ENCODE measurements at places on chromosomes 2 and 18. TPM values are rescaled to one million over a fixed set of nuclear protein-coding genes. Genes with fewer than 3 reads are reported as not detected.

Gene VSNL1
- total RNA-seq: not detected

Gene TTC21B
- 32.2 TPM for total RNA-seq

Gene PPP4R1
- 174 TPM for total RNA-seq

Gene KCNF1
- 0.36 TPM for total RNA-seq

Gene SPOPL
- total RNA-seq: 25.9 TPM

Gene SLC19A3
- total RNA-seq: 0.86 TPM

Gene COX7A2L
- total RNA-seq: 185 TPM

Gene DYNAP
- total RNA-seq: not detected
